HuH-7.5 (cell line): ENCODE measurements at places on chromosomes 7 and 10.

DNA sequence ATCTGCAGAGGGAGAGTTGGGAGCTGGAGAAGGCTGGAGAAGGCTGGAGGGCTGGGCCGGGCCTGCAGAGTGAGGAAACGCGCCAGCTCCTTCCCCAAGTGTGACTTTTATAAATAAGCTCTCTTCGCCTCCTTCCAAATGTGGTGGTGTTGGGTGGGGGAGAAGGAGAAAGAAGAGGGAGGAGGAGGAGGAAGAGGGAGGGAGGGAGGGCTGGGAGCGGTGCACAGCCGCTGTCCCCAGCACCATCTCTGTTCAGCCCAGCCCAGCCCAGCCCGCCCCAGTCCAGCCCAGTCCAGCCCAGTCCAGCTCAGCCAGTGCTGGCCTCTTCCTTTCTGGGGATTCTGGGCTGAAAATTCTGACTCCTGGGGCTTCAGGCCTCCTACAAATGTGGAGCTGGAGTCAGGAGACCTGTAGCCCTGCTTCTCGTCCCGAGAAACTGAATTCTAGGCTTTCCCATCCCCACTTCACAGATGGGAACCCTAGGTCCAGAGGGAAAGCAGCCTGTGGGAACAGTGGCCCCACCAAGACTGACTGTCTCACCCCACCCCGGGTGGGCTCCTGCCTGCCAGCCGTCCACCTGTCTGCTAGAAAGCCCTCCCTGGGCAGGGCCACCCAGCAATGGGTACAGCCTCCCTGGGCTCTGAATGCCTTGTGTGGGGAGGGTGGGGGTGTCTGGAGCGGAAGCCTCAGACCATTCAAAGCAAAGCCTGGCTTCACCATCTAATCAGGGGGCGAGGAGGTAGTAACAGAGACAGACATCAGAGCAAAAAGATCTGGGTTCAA, 2.3 kb downstream of the STX1A start:
- no peak for DNase-seq

DNA sequence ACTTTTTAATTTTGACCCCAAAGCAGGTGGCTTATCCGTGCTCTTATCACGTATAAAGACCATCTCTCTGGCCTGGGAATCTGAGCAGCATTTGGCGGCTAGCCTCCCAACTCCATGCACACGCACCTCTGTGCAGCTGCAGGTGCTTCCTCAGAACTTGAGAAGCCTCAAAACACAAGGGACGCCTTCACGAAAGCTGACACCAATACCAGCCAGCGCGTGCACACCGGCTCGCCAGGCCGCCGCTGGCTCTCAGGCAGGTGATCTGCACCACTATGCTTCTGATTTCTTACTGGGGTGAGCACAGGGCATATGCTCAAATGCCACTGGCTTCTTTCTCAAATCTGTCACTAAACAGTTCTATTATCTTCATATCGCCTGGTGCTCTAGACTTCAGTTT, 145.0 kb downstream of the PARD3 start:
- DNase-seq: no peak

- DNase-seq: no peak
Measured at GRCh38 chr10:4062751-4063150, 277.7 kb upstream of the KLF6 start.

- no peak for DNase-seq
Measured at GRCh38 chr7:2032876-2033407, 199.8 kb downstream of the MAD1L1 start.

- DNase-seq: no peak
Measured at GRCh38 chr10:79210672-79211071, 136.6 kb upstream of the PPIF start.

DNA sequence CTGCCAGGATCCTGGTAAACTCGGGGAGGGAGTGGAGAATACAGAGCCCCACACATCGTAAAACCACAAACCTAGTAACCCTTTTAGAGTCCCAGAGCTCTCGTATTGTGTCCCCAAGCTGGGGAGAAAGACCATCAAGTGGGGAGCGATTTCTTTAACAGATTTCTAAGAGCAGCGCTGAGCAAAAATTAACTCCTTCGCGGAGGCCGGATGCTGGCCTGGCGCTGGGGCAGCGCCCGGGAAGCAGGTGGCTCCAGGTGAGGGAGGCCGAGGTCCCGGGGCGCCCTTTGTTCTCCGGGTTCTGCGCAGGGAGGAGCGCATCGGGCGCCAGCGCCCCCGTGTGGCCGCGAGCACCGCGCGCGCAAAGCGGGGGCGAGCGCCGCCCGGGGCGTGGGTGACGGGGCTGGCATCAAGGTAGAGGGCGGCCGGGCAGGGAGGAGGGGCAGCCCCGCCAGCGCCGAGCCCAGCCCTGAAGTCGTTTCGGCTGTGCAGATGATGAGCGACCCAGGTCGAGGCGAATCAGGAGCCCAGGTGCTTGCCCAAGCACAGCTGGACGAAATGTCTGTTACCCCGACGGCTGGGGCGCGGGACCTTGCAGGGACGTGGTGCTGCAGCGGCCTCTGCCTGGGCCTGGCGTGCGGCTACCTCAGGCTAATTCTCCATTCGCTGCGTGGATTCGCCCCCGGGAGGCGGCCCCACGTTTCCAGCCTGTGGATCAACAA, 10.4 kb upstream of the FGFR2 start:
- DNase-seq: peak; percentile 65

DNA sequence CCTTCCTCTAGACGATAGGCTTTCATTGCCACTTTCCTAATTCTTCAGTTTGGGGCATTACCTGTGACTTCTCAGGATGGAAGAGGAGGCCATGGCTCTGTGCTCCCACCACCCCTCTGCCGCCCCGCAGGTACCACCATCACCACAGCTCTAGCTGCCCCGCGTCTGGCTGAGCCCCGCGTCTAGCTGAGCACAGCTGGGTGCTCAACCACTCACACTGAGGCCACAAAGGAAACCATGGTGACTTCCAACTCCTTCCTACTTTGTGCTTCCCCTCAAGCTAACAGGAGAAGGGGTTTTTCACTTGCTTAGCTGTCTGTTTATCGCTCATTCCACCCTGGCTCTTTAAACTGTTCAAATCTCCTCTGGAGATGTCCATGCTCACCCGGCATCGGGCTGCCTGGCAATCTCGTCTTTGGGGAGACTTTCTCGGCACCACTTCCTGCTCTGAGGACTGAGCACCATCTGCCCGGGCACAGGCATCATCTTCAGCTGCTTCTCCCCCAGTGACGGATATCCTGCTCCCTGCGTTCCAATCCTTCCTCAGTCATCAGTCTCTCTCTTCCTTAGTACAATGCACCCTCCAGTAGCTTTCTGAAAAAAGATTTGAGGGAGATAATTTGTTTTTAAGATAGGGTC, 59.4 kb downstream of the MAD1L1 start:
- DNase-seq: no peak

DNA sequence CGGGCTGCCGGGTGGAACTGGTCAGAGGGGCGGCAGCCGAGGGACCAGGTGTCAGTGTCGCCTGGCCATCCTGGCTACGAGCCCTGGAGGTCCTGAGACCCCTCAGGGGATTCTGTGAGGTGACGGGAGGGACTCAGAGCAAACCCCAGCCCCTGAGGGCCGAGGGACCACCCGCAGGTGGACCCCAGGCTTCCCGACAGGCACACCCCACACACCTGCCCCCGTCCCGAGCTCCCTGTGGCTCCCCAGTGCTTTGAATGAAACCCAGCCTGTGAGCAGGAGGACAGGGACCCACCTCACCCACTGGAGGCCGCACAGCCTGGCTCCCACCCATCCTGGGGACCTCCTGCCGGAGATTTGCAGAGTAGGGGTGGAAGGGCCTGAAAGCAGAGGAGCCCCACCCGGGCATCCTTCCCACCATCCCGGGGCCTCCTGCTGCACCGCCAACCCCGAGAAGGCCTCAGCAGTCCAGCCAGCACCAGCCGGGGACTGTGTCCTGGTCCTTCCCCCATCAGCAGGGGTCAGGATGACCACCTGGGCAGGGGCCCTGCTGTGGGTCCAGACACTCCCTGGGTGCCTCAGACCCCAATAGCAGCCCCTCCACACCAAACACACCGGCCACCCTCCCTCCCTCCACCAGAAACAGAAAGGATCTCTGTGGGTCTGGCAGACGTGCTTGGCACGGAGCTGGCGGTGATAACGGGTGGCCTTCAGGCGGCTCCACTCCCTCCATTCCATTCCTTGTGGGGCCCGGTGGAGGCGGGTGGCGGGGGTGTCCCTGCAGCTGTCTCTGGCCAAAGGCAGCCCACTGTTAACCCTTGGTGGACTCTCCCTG, 13.9 kb downstream of the VENTX start:
- no peak for DNase-seq

- no peak for DNase-seq
Measured at GRCh38 chr10:127276794-127277462, 80.5 kb upstream of the INSYN2A start.

- DNase-seq: no peak
Measured at GRCh38 chr10:30893208-30893607, 138.5 kb downstream of the ZNF438 start.

GRCh38 chr10:43203448-43204041, 63.3 kb downstream of the RASGEF1A start:
- no peak for DNase-seq

DNA sequence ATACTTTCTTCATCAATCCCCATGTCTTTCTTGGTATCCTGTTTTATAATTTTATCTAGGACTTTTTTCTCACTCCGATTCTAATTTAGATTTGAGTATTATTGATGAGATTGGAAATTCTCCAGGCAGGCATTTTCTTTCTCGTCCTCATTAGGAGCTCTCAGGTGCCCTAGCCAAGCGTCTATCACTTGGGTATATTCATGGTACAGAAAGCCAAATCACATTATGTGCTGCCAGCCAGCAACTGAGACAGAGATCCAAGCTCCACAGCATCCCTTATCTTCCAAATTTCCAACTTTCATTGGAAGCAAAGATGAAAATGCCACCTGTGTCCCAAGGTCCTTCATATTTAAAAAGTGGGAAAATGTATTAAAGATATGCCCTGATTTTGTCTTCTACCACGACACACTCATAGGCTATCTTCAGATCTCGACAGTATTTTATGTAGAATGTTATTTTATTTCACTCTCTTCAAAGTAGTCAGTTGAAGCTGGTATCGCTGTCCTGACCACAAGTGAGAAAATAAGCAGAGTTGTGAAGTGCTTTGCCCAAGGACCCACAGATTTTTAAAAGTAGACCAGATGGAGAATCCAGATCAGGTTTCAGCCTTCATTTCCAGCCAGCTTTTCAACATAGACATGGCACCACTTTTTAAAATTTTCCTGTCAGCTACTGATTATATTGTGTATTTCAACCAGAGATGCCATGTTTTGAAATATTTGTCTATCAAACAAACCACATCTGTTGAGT, 773.4 kb downstream of the CNTNAP2 start:
- no peak for DNase-seq

- no peak for DNase-seq
Measured at GRCh38 chr10:113449006-113449695, 103.7 kb upstream of the HABP2 start.

DNA sequence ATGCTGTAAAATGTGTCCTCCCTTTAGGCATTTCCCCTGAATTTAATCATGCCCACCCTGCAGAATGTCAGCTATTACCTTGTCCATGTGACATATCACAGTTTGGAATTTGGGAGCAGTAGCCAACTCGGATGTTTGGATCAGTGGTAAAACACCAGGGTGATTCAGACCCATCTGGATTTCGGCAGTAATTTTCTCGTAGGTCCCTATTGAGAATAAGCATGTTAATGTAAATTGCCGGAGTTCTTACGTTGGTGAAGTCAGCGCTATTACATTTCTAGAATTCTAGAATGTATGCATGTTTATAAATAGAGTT, 44.1 kb downstream of the HGF start:
- no peak for DNase-seq

DNA sequence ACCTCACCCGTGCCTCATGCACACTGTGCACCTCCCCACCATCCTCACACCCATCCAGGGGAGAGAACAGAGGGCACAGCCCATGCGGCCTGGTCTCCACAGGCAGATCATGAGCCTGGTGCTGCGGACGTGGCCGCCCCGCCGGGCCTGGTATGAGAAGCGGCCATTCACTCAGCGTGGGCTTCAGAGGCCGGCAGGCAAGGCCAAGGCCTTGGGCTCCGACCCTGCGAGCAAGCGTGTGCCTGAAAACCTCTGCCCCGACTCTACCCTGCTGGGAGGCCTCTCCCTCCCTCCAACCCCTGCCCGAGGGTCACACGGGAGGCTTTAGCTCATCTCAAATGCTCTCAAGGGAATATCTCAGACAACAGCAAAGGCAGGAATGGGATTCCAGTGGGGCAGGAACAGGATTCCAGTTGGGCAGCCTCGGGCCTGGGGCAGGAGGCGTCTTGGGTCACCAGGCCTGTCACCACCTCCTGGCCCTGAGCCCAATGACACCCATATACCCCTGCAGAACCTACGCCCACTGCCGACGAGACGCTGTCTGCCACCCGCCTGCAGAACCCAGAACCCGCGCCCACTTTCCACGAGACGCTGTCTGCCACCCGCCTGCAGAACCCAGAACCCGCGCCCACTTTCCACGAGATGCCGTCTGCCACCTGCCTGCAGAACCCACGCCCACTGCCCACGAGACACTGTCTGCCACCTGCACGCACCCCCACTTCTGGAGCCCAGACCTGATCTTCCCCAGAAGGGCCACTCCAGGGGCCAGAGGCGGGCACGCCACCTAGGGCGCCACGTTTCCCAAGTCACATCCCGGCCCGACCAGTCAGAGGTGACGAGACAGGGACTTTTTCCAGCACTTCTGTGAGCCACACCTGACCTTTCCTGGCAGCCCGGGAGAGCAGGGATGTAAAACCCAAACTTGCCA, 38.9 kb downstream of the ADAP1 start:
- no peak for DNase-seq

- no peak for DNase-seq
Measured at GRCh38 chr10:98260350-98260749, 7.6 kb downstream of the LOXL4 start.

- DNase-seq: no peak
Measured at GRCh38 chr10:74585231-74586087, 240.9 kb upstream of the KAT6B start.

DNA sequence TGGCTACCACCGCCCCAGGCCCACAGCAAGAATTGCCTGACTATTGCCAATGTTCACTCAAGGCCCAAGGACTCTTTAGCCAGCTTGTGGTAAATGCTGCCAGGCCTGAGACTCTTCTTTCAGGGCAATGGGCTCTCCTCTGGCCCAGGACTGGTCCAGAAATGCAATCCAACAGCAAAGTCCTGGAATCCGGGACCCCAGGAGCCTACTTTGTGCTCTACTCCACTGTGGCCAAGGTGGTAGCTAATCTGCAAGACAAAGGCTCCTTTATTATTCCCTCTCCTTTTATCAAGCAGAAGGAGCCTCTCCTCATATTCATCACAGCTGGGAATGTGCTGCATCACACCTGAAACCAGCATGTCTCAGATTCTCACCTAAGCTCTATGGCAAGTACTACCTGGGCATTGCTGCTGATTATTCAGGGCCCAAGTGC, 107.6 kb upstream of the PRSS58 start:
- DNase-seq: no peak

GRCh38 chr7:143479055-143479766, 1.5 kb downstream of the TAS2R41 start:
- DNase-seq: no peak

DNA sequence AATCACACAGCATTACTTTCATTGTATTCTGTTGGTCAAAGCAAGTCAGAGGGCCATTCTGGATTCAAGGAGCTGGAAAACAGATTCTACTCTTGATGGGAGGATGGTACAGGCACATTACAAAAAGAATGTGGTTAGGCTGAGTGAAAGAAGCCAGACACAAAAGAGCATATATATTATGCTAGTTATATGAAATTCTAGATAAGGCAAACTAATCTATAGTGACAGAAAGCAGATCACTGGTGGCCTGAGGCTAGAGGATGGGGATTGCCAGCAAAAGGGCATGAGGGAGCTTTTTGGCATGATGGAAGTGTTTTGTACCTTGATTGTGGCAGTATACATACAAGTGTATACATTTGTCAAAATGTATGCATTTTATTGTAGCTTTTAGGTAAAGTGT, 96.8 kb downstream of the SPAG6 start:
- DNase-seq: no peak

GRCh38 chr7:140595468-140596092, 45.0 kb downstream of the DENND2A start:
- no peak for DNase-seq
